ENCODE measurements at places on chromosomes 6 and 20.

- no peak for DNase-seq
Measured at GRCh38 chr6:147035886-147036285, 168.3 kb upstream of the STXBP5 start.

GRCh38 chr20:37316775-37317170 lies 27.3 kb downstream of the MANBAL start:
- DNase-seq = no peak

DNA sequence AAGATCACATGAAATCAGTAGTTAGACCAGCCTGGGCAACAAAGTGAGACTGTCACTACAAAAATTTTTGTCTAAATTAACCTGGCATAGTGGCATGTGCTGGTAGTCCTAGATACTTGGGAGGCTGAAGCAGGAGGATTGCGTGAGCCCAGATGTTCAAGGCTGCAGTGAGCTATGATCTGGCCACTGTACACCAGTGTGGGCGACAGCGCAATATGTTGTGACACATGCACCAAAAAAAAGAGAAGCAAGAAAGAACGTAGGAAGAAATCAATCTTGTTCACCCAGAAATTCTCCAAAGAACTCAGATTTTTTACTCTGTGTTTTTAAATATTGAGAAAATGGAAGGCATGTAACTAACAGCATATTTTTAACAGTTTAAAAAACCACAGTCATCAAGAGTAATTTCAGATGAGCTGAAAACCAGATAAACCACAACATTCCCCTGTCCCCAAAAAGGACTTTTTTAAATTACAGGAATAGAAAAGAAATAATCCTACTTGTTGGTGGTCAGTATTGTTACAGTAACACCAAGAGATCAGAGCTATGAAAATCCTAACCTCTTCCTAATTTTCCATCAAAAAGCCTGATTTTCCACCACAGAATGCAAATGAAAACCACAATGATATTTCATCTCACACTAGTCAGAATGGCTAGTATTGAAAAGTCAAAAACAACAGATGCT lies 240.2 kb downstream of the KHDC1L start:
- DNase-seq = no peak

DNA sequence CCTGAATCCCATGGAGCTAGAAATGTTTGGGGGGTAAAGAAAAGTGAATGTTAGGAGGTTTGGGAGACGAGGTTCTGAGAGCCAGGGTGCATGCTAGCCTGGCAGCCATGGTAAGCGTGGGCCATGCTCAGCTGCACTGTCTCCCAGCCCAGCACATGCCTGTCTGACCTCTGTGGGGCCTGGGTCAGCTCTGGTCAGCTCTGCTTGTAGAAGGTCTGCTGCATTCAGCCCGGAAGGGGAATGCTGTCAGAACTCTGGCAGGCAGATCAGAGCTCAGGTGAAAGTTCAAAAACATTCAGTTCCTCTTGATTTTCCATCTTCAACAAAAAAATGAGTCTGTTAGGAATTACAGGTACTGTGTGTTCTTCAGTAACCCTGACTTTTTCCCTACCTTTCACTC lies 5.8 kb upstream of the GNRH2 start:
- DNase-seq = no peak

DNA sequence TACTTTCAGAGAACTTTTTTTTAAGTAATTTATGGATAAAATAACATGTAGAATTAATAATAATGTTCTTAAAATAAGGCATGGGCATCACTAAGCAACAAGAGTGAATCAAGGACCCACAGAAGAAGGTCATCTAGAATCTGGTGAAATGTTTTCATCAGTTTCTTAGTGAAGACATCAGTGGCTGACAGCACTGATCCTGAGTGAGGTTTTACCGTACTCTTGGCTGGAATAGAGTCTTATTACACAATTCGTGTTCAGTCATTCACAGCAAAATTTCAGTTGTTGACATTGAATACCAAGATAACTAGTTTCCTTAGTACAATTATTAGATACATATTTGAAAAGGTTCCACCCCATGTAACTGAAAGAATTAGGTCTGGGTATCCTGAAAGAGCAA lies 140.4 kb downstream of the C6orf58 start:
- DNase-seq = no peak

GRCh38 chr6:150325066-150325772 lies 43.6 kb upstream of the IYD start:
- no peak for DNase-seq

DNA sequence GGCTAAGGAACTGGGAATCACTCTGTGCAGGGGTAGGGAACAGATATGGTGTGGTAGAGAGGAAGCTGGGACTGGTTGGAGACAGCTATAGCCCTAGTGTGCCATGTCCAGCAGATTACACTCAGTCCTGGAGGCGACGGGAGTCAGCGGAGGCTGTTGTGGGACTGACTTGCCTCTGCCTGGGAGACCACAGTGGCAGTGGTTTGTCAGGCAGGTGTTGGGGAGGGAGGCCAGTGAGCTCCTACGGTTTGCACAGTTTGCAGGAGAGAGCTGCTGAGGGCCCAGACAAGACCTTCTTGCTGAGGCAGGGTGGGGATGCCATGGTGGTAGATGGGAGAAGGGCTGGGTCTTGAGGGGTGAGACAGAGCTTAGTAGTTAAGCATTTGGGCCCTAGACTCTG lies 4.9 kb downstream of the PLCG1 start:
- no peak for DNase-seq

GRCh38 chr6:157269261-157269794 lies 54.0 kb downstream of the TMEM242 start:
- DNase-seq = no peak

DNA sequence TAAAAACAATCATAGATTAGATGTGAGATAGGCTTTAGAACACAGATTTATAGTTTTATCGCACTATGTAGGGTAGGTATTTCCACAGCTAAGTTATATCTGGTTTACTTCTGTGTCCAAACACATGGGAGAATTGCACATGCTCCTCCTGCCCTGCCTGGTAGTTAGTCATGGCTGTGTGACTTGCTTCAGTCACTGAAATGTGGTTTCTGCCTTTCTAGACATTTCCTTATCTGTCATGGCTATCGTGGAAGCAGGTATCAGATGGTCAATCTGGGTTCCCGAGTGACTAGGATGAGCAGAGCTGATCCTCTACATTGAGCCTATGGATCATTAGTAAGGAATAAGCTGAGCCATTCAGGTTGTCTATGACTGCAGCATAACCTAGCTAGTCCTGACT lies 117.8 kb upstream of the GMDS start:
- DNase-seq = no peak

GRCh38 chr6:125930765-125931418 lies 25.7 kb upstream of the HINT3 start:
- no peak for DNase-seq

DNA sequence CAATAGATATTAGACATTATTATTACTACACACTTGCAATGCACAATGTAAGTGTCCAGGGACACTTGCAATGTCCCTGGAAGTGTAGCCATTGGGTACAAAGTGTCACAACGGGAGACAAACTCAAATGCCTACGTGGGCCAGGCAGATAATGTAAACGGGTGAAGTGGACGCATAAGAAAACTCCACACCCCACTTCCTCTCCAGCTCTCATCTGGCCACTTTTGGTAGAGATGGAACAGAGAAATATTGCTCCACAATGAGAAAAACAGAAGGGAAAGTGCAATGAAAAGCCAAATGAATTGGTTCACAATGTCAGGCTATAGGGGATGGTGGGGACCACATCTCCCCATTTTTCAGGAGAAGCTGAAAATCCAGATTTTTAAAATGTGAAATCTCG lies 9.4 kb downstream of the SULF2 start:
- DNase-seq = no peak

DNA sequence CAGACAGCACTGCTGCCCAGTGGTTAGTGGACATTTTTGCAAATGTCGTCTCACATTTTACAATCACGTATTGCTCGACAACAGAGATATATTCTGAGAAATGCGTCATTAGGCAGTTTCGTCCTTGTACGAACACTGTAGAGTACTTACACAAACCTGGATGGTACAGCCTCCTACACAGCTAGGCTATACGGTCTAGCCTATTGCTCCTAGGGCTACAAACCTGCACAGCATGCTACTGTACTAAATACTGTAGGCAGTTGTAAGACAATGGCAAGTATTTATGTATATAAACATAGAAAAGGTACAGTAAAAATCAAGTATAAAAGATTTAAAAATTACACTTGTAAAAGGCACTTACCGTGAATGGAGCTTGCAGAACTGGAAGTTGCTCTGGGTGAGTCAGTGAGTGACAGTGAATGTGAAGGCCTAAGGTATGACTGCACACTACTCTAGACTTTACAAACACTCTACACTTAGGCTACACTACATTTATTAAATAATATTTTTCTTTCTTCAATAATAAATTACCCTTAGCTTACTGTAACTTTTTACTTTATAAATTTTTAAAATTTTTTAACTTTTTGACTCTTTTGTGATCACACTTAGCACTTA lies 43.1 kb downstream of the ALDH5A1 start:
- no peak for DNase-seq

- DNase-seq = no peak
Measured at GRCh38 chr6:152127432-152128165, 320.1 kb downstream of the ESR1 start.

- DNase-seq = no peak
Measured at GRCh38 chr6:168603234-168603633, 162.2 kb downstream of the SMOC2 start.

GRCh38 chr20:11316244-11316643 lies 601.4 kb upstream of the BTBD3 start:
- DNase-seq = no peak

GRCh38 chr6:22325481-22325880 lies 28.6 kb upstream of the PRL start:
- DNase-seq = no peak

DNA sequence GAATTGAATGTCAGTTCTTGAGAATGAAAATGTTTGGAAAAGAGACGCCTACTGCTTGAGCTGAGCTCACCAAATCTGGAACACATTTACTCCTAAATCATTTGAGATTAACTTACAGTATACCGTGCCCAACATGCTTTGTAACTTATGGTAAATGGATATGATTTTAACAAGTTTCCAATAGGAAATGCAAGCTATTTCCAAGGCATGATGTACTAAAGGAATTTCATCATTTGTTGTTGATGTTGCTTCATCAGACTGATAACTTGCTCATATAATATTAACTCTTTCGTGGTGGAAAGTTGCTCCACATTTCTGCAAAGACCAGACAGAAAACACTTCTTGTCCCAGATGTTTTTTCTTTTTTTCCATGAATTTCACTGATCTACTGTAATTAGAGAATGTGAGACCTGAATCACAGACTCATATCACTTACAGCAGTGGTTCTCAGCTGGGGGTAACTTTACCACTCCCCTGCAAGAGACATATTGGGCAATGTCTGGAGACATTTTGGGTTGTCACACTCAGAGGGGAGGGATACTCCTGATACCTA lies 116.6 kb upstream of the TRAF3IP2 start:
- DNase-seq = no peak

DNA sequence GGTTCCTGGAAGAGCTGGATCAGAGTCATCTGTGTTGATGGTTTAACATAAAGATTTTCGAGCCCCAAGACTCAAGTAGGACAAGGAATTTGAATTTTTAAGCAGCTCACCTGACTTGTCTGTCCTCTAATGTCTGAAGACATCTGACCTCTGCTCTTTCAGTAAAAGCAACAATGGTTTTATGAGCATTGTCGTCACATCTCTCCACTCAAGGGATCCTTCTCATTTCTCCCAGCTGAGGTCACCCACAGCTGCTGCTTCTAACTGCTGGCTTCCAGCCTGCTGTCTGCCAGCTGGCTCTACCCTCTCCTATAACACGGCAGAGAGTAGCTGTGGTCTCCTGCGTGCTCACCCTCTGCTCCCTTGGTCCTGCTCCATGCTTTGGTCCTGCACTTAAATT lies 24.7 kb upstream of the HDAC2 start:
- no peak for DNase-seq

DNA sequence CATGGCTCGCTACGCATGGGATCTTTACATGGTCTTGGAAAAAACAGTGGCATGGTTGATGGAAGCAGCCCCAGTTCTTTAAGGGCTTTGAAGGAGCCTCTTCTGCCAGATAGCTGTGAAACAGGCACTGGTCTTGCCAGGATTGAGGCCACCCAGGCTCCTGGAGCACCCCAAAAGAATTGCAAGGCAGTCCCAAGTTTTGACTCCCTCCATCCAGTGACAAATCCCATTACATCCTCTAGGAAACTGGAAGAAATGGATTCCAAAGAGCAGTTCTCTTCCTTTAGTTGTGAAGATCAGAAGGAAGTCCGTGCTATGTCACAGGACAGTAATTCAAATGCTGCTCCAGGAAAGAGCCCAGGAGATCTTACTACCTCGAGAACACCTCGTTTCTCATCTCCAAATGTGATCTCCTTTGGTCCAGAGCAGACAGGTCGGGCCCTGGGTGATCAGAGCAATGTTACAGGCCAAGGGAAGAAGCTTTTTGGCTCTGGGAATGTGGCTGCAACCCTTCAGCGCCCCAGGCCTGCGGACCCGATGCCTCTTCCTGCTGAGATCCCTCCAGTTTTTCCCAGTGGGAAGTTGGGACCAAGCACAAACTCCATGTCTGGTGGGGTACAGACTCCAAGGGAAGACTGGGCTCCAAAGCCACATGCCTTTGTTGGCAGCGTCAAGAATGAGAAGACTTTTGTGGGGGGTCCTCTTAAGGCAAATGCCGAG lies 78.2 kb downstream of the ASXL1 start:
- DNase-seq = no peak

- no peak for DNase-seq
Measured at GRCh38 chr20:414161-414560, 6.1 kb downstream of the RBCK1 start.

GRCh38 chr6:136786658-136787057 lies 5.6 kb downstream of the MAP3K5 start:
- DNase-seq = no peak

- no peak for DNase-seq
Measured at GRCh38 chr20:53859684-53860083, 210.7 kb downstream of the BCAS1 start.

DNA sequence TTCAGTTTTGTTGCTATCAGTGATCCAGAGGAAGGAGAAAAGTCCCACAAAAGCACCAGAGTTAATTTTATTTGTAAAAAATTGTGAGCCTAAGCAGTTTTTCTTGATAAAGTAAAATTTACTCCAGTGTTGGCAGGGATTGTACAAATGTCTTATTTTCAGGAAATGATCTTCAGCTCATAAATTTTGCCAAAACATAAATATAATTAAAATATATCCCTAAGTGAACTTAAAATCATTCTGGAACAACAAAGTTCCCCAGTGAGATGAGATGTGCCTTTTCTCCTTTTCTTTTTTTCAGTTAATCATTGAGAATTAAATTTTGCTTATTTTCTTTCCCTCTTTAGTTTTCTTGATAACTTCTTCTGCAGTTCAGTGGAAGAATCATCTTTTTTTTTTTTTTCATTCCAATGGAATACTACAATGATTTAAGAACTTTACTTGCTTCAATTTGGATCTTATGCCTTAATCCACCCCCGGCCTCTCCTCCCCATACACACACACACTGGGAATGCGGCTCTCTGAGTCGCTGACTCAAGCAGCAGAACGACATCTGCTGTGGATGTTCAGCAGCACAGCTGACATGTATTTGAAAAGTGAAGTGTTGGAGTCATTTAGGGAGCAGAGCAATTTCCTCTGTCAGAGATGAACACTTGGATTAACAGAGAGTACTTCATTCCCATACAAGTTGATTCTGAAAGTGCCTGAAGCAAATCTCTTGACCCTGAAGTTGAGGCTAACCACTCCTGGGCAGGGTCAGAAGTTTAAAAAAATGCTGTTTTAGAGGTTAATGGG lies 27.7 kb upstream of the LAMA4 start:
- DNase-seq = no peak

- DNase-seq = no peak
Measured at GRCh38 chr20:49104365-49104648, 58.2 kb downstream of the CSE1L start.

Data from activated CD4-positive, alpha-beta T cell treated with anti-CD3 and anti-CD28 coated beads, Interleukin-2, amount 50 U/mL, for 24 hours (primary cell).